Kidney tubule cell (primary cell): ENCODE measurements at places on chromosomes 11 and 22.
A peak's percentile ranks its signal among the peaks of the same experiment; 100 is the strongest.

- DNase-seq: peak; percentile 80
Observed at GRCh38 chr11:57456960-57457642, 3.2 kb upstream of the RTN4RL2 start.

DNA sequence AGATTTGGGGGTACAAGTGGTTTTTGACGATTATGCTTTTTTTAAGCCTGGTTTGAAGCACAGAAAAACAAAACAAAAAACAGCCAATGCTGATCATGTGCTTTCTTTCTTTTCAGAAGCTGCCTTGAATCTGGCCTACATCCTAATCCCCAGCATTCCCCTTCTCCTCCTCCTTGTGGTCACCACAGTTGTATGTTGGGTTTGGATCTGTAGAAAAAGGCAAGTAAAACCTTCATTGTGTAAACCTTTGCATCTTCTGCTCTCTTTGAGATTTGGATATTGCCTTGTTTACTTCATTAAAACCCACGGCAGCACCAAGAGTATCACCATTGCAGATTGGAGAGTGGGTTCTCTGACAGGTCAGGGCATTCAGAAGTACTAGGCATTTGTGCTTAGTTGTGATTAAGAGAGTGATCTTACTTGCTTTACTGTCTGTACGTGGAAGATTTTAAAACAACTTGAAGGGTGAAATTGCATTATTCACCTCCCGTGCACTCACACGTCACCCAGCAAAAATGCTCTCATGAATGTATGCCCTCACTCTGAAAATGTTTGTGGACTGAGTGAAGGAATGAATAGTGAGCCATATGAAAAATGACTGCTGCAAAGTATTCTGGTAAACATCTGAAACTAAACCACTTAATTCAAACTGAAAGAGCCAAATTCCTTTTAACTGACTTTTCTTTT lies 17.0 kb downstream of the LAYN start:
- DNase-seq: peak; percentile 78

- DNase-seq: no peak
Observed at GRCh38 chr22:27800250-27801201, 1.0 kb downstream of the MN1 start.

DNA sequence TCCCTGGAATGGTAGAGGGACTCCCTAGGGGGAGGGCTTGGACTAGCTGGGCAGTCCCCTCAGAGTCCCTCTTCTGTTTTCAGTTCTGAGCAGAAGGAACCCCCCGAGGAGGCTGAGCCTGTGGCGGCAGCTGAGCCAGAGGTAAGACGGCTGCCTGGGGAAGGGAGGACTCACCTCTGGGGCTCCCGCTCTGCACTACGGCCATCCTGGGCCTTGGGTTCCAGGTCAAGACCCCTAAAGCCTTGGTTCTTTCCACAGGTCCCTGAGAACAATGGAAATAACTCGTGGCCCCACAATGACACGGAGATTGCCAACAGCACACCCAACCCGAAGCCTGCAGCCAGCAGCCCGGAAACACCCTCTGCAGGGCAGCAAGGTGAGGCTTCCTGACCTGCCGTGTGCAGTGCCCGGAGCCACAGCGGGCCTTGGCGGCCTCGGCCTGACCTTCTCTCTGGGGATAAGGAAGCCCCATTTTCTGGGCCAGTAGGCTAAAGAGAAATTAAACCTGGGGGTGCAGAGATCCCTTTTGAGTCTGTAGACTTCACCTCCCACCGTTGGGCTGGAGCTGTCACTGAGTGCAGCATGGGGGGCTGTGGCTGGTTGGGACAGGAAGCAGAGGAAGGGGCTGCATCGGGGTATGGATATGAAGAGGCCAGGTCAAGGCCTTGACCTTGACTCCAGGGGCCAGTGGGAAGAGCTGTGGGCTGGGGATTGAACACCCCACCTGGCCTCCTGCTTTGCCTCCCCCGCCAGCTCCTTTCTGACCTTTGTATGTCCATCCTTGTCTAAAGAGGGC lies 15.0 kb downstream of the INCENP start:
- no peak for DNase-seq

DNA sequence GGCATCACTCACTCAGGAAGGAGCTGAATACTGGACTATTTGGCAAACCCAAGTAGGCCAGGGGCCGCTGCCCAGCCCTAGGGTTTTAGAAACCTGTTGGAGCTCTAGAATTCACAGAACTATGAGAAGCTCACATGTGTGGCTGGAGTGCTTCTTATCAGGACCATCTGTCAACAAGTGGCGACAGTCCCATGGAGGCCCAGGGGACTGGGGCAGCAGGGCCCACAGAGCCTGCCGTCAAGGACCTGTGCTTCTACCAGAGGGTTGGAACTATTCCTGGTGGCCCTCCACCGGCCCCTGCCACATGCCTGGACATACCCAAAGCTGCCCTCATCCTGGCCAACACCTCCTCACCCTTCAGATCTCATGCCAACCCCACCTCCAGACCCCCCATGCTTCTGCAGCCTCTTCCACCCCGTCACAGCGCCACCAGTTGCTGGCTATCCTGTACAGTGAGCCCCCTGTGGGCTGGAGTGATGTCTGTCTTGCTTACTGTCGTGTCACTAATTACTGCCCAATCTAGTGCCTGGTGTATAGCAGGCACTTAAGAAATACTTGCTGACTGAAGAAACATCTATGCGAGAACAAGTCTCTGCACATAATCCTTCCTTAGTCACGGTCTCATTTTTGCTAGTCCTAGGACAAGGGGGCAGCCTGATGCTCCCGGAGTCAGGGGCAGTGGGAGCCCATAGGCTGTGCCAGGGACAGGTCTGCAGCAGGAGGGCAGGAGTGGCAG lies 27.2 kb upstream of the RASL10A start:
- no peak for DNase-seq

DNA sequence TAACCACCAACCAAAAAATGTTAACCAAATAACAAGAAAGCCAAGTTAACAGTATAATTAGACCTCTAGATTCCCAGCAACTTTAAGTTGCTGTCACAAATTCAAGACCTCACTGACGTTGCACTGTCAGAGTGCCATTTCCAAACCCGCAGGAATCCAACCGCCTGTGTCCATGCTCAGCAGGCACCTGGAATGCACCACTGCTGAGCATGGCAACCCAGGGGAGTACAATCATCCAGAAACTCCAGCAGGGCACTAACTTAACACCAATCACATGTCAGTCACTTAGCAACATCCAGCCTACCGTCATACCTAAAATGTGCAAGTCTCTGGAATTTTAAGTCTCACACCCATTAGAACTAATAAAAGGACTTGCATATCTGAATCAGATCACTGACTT lies 48.8 kb downstream of the SMCO4 start:
- DNase-seq: peak; percentile 97

DNA sequence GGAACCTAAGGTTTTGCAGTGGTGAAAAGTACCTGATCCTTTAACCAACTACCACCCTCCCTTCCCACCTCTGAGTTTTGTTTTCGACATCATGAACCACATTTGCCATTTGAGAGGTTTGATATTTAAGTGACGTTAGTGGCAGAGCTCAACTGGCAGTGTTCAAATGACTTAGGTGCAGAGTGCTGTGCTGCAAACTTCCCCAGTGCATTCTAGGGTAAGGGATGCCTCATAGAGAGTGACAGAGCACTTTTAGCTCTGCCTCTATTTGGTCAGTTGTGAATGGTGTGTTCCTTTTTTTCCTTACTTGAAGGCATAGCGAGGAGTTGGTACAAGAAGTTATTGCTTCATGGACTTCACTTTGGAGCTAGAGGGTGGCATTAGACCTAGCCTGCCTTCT lies 9.4 kb downstream of the BMAL1 start:
- no peak for DNase-seq

- DNase-seq: no peak
Observed at GRCh38 chr22:49691256-49691655, 136.4 kb downstream of the BRD1 start.

DNA sequence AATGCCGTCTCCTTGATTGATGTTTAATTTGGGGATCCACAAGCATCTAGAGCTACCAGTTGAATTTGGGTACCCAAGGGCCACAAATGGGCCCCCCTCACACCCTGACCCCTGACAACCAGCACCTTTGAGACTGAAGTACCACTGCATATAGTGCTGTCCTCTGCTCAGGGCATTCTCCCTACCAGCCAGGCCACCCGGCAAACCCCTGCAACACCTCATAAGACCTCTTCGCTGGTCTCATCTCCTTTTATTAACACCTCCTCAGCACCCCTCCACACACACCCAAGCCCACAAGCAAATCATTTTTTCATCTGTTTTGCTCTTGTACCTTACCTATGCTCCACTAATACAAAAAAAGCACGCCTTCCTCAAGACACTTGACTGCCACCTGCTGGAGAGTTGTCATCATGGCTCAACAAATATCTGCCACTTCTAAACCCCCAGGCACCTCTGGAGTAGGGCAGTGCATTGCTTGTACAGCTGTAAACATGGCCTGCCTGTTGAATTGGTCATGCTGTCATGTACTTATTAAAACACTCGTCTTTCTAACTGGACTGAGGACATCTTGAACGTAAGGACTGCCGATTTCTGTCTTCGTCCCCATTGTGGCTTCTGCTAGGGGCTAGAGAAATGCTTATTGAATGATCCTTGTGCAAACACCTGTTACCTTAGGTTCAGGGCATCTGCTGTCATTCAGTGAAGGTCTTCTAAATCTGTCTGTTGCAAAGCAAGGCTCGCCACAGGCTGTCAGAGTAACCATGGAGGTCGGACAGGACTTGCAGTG lies 66.5 kb downstream of the BMAL1 start:
- DNase-seq: peak; percentile 80

- DNase-seq: no peak
Observed at GRCh38 chr22:35622191-35622913, 5.2 kb upstream of the MB start.

- no peak for DNase-seq
Observed at GRCh38 chr11:16403448-16403803, 47.1 kb upstream of the SOX6 start.

DNA sequence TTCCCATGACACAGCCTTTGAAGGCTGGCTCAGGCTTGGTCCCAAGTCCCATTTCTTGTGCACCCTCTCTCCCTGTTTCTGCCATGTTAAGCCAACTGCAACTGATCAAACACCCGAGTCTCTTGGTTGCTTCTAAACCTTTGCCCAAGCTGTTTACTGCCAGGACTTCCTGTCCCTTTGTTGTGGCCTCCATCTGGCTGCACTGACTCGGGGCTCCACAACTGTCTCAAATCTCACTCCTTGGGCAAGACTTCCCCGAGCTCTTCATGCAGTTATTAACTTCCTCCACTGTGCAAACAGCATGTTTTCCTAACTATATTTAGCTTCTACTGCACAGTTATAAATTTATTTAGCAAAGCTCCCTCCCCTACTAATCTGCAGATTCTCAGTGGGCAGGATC lies 4.3 kb downstream of the VPREB1 start:
- DNase-seq: no peak

- no peak for DNase-seq
Observed at GRCh38 chr11:116544721-116545120, 228.1 kb downstream of the BUD13 start.

DNA sequence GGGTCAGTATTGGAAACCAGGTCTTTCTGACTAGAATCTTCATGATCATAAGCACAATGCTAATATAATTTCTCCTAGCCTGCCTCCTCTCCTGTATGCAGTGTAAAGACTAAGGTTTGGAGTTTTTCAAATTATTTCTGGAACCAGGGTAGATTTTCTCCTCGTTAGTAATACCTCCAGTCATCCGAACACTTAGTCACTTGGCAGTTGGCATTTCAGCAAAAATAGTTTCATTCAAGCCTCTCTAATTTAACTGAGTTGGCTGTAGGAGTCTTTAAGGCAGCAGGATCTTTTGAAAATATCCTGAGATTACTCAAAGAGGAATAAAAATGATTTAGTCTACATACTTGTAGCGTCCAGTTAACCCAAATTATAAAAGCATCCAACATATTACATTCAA lies 6.3 kb downstream of the TYR start:
- peak; percentile 6 for DNase-seq

DNA sequence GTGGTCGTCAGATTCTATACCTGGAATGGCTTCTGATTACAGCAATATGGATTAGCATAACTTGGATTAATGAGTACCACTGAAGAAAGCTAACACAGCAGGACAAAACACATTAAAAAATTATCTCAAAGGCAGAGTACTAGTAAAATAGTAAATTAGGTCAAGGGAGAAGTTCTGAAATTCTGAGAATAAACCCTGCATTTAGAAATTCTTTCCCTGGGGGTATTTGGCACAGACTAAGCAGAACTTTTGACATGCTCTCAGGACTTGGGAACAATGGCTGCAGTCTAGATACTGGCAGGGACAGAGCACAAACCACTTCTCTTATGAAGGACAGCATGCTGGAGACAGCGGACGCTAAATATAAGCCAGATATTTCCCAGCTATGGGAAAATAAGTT lies 85.6 kb upstream of the GRIA4 start:
- DNase-seq: no peak

- no peak for DNase-seq
Observed at GRCh38 chr11:16911186-16911585, 103.0 kb downstream of the PLEKHA7 start.

GRCh38 chr11:113242767-113243397 lies 71.5 kb upstream of the TTC12 start:
- DNase-seq: no peak

GRCh38 chr11:120137187-120137610 lies 714 bp downstream of the TRIM29 start:
- no peak for DNase-seq

GRCh38 chr11:14373941-14374646 lies 15.1 kb upstream of the RRAS2 start:
- DNase-seq: peak; percentile 75

GRCh38 chr11:17188675-17189074 lies 19.1 kb downstream of the PIK3C2A start:
- no peak for DNase-seq

- DNase-seq: no peak
Observed at GRCh38 chr11:42657169-42657568, 654.6 kb upstream of the API5 start.

DNA sequence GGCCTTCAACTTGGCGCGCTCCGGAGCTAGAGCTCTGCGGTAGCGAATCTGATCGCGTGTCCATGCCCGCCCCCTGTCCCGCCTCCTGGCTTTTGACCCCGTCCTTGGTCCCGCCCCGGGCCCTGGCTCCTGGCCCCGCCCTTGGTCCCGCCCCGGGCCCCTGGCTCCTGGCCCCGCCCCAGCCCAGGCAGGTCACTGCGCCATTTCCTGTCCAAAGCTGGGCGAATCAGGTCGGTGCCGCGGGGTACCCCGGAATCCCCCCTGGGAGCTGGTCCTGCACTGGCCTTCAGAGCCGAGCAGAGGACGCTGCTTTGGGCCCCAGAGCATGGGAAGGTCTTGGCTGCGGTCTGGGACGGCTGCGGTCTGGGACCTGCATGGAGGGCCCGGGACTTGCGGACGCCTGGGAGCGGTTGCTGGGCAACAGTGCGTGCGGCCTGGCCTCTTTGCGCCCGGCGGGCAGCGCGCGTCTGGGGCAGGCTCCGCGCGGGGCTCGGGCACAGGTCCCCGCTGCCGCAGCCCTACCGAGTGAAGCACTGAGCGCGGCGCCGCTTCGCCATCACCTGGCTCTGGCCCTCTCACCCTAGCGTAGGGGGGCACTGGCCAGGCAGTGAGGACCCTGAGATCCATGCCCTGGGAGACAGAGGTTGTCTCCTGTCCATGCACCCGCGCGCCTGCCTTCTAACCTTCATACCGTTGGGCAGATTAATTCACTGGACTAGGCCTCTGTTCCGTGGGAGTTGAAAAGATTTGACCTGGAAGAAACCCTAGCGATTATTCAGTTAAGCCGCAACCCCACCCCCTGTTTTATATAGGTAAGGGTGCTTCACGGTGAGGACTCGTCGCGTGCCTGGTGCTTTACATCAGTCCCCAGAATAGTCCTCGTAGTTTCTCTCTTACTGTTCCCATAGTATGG lies at the start of gene TTC12:
TSS of gene TTC12 (plus strand) at position 195 of the 913 bp plus-strand sequence. CDS start 1,675 bp downstream, outside the sequence.
- DNase-seq: peak; percentile 92
